NCI-H1092 (cell line): ENCODE measurements at places on chromosomes 1 and 21.

DNA sequence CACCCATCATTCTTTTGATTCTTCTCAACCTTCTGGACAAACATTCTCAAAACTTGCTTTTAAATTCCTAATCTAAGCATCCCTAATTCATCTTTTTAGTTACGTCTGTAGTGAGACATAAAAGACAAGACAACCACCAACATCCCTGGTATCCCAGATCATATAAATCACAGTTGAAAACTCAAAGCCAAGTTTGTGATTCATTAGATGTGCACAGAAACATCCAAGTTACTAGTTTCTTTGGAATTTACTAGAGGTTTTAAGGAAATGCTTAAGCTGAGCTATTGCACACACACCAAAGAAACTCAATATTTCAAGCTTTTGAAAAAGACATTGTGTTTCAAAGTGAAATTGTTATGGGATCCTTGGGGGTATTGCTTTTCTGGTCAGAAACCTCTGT lies 47.6 kb downstream of the ATP6V1G3 start:
- DNase-seq: no peak

- DNase-seq: peak; percentile 20
Measured at GRCh38 chr1:22790232-22791008, 79.8 kb downstream of the EPHB2 start.

GRCh38 chr1:63753591-63753990 lies 20.2 kb upstream of the ROR1 start:
- no peak for DNase-seq

DNA sequence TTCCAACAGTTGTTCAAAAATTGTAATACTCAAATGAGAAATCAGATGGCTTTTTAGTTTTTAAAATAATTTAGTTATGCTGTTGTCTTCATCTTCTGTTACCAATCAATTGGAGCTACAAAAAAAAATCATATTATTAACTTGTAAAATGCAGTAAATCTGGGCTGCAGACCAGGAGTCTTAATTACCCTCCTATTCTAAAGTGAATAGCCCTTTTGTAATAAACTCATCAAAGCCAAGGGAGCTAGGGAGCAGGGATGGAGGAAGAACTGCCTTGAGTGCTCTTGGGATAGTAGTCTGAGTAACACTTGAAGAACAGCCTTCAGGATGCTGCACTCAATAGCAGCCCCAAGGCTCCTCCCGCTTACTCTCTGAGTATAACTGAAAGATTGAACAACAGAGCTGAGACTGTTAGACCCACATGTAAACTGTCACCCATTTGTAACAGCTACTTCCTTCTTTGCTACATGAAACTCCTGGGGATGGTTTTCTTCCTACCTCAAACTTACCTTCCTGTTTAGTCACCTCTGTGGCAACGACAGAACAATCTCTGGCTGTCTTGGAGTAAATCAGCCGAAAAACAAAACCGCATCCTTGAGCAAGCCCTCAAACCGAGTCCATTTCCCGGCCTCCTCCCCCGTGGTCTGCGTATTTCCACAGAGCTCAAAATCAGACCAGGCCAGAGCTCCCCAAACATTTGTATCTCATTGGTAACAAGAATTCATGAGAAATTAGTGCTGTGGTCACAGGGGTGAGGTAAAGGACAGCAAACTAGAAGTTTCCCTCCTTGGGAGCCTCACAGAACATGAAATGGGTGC lies 55.9 kb downstream of the CD58 start:
- no peak for DNase-seq

DNA sequence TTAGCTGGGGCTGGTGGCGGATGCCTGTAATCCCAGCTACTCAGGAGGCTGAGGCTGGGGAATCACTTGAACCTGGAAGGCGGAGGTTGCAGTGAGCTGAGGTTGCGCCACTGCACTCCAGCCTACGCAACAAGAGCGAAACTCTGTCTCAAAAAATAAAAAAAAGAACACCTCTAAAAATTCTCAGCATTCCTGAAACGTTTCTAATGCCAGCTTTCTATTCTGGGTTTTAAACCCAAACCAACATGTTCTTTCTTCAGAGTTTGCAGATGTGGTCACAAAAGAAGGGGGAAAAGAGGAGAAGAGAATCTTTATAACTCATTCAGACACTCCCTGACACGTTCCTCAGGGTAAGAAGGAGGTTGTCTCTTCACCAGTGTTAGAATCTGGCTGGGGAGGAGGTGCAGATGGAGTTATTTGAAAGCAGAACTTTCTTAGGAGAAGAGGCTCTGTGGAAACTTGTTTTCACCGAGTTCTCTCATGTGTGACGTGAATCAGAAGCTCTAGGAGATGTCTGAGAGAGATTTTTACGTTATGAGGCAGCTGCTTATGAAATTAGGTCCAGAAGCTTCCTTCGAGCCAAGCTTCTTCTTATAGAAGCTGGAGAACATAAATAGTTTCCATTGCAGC lies 17.8 kb upstream of the CNR2 start:
- DNase-seq: no peak

- DNase-seq: no peak
Measured at GRCh38 chr1:226657895-226658545, 81.1 kb downstream of the ITPKB start.

DNA sequence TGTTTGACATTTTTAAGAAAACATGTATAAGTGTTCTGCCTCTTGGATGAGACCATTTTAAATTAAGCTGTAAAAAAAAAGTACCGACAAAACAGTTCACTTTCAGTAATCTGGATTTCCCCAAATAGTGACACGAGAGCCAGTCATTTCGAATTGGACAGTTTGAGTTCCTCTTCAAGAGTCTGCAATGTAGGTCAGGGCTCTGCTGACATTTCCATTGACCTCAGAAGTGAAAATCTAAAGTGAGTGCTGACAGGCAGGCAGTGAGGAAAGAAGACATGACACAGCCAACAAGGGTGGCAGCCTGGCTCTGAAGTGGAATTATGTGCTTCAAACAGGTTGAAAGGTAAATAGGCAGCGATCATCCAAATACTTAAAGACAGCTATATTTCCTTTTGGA lies at the start of gene IL23R:
IL23R (plus strand) TSS at position 259 of the 400 bp plus-strand sequence. CDS start 1,667 bp downstream, outside the sequence.
- DNase-seq: no peak

- DNase-seq: no peak
Measured at GRCh38 chr1:168991667-168992475, 114.6 kb upstream of the ATP1B1 start.

DNA sequence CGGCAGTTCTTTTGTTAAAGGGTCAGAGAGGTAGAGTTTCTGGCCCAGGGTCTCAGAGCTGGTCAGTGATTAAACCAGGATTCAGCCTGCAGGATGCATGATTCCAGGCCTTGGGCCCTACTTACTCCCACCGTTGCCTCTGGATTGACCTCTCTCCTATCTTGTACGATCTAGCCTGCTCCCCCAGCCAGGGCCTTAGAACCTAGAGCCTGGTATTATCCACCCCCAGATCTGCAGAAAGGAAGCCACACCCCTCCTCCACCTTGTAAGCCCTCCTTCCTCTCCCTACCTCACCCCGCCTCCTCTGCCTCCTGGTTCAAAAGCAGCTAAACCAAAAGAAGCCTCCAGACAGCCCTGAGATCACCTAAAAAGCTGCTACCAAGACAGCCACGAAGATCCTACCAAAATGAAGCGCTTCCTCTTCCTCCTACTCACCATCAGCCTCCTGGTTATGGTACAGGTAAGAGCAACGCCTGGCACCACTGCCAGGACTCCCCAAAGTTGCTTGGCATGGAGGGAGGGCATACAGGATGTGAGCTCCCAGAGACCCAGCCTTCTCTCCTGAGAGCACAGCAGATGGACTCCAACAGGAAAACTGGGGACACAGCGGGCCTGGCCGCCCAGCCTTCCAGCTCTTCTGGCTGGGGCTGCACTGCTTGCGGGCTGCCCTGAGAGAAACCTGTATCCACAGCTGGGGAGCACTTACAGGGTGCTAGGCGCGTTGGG lies at the start of gene CD52:
CD52 (plus strand) TSS at position 347 of the 726 bp plus-strand sequence; CDS start at position 407, 60 bp downstream.
- no peak for DNase-seq

DNA sequence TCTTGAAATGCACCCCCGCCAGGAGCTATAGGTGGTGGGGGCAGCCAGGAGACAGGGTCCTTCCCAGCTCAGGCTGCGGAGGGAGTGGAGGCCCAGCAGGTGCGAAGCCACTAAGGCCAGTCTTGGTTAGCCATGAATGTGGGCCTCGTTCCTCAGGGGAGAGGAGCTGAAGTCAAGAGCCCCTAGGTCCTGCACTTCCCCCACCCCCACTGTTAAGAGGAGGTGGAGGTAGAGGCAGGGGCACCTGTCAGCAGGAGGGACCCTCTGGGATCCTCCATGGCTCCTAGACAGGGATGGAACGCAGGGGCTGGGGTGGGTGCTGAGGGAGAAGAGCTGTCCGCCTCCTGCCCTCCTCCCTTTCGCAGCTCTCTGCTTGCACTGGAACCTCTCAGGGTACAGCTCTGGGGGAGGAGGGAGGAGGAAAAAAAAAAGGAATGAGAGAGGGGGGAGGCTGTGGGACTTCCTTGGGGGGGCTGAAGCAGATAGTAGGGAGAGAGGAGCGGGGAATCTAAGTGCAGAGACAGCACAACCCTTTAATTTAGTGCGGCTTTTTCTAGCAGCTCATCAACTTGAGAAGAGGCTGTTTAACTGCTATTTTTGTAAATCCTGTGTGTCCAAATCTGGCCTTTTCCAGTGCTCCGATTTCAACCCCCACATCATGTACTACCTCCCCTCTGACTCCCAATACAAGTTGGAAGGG lies 37.0 kb downstream of the MATN1 start:
- no peak for DNase-seq

DNA sequence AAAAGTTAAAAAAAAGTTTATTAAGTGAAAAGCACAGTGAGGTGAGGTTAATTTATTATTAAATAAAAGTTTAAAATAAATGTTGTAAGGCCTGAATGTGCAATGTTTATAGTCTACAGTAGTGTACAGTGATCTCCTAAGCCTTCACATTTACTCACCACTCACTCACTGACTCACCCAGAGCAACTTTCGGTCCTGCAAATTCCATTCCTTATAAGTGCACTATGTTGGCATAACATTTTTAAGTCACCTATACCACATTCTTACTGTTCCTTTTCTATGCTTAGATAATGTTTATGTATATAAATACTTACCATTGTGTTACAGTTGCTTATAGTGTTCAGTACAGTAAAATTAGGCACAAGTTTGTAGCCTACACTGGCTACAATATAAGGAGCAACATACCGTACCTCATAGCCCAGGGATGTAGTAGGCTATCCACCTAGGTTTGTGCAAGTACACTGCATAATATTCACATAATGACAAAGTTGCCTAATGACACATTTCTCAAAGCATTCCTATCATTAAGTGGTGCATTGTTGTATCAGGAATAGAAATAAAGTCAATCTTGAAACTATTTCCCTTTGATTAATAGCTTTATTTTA lies 426.5 kb upstream of the BRINP3 start:
- no peak for DNase-seq

DNA sequence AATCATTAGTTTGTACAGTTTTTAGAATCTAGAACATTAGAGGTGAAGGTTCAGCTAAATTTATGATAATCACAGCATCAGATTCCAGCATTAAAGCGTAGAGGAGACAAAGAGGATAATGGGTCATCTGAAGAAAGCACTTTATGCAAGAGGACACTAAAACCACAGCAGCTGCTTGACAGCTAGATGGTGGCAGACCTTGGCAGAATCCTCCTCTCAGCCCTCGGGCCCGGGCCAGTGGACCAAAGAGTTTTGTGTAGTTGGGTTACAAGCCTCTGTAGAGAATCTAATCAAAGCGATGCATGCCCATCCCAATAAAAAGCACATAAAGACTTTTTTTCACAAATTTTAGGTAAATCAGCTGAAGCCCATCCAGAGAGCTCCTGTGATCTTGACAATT lies 59.4 kb downstream of the AK5 start:
- DNase-seq: no peak

- no peak for DNase-seq
Measured at GRCh38 chr1:226882187-226882586, 11.8 kb downstream of the PSEN2 start.

- DNase-seq: no peak
Measured at GRCh38 chr1:31354283-31354682, 18.6 kb downstream of the FABP3 start.

GRCh38 chr1:25858494-25858893 lies 763 bp downstream of the AUNIP start:
- DNase-seq: no peak

GRCh38 chr1:27658951-27659496 lies 13.0 kb downstream of the IFI6 start:
- no peak for DNase-seq

DNA sequence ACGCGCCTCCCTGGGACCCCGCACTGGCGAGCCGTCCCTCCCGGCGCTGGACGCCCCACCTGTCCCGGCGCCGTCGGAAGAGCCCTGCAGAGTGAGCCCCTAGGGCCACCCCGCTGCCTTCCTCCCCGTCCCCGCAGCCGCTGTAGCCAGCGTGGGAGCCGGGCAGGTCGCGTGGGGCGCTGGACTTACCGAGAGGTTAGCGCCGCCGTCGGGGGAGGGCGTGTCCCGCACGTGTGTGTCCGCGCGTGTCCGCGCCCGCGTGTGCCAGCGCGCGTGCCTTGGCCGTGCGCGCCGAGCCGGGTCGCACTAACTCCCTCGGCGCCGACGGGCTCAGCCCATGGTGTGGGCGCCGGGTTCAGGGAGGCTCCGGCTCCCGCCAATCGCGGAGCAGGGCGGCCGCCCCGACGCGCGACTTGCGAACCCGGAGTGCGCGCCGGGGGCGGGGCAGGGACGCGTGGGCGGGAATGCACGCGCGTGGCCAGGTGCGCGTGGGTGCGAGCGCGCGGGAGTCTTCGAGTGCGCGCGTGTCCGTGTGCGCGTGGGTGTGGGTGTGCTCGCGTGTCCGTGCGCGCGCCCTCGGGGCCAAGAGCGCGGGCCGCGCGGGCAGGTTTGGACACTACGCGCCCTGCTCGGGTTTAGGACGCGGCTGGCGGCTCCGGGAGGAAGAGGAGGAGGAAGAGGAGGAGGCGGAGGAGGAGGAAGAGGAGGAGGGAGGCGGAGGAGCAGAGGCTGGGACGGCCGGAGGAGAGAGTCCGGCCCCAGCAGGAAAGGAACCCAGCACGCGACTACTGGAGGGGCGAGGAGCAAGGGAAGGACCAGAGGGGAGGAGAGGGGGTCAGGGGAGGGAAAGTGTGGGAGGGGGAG lies 145.2 kb upstream of the ETS2 start:
- no peak for DNase-seq

DNA sequence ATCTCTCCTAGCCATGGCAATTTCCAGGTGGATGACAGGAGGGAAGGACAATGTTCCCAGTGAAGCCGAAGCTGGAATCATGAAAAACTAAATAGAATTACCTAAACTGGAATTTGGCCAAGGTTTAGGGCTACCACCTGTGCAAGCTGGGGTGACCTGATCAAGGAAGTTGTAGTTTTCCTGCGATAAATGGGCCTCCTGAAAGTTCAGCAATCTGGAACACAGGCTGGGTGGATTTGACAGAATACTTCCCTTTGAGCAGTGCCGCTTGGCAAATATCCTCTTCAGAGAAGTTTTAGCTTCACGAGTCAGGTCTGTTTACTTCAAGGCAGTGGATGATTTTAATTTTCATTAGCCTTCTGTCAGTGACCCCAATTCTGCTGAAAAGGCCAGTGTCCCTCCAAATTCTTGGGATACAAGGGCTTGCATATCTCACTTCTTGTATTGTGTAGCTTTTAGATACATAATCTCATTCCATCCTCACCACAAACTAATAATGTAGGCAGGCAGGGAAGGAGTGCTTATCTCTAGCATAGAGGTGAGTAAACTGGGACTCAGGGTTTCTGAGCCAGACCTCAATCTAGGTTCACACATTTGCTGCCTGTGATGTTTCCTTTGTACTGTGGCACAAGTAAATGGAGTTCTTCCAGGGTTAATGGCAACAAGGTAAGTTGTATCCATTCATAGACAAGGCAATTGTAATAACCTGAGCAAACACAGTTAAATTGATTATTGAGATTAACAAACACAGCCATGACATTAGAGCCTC lies 349.4 kb downstream of the NUF2 start:
- DNase-seq: no peak

- no peak for DNase-seq
Measured at GRCh38 chr1:119632103-119632490, 16.0 kb downstream of the ZNF697 start.

GRCh38 chr1:228154021-228154669 lies 4.4 kb downstream of the GJC2 start:
- DNase-seq: no peak
